ENCODE measurements at places on chromosomes 6 and 20.

- DNase-seq: no peak
These were observed 8.3 kb downstream of the RIPOR2 start for GRCh38 chr6:24927277-24927955.

- DNase-seq: no peak
These were observed 60.7 kb downstream of the EYA4 start for GRCh38 chr6:133301835-133302234.

DNA sequence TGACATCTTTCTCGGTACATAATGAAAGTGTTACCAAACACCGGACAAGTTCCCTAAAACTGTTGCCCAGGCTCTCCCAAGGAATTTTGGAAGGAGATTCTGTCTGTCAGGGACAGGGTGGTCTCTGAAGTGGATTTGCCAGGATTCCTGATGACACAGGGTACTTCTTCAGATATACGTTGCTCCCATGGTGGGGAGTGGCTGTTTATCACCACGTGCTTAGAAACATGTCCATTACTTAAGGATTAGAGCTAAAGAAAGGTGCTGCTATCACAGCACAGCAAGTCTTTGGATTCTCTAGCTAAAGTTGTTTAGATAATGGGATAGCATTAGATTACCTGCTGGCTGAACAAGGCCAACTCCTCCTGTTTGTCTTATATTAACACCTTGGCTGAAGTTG lies 6.3 kb downstream of the SPINT3 start:
- DNase-seq: no peak

DNA sequence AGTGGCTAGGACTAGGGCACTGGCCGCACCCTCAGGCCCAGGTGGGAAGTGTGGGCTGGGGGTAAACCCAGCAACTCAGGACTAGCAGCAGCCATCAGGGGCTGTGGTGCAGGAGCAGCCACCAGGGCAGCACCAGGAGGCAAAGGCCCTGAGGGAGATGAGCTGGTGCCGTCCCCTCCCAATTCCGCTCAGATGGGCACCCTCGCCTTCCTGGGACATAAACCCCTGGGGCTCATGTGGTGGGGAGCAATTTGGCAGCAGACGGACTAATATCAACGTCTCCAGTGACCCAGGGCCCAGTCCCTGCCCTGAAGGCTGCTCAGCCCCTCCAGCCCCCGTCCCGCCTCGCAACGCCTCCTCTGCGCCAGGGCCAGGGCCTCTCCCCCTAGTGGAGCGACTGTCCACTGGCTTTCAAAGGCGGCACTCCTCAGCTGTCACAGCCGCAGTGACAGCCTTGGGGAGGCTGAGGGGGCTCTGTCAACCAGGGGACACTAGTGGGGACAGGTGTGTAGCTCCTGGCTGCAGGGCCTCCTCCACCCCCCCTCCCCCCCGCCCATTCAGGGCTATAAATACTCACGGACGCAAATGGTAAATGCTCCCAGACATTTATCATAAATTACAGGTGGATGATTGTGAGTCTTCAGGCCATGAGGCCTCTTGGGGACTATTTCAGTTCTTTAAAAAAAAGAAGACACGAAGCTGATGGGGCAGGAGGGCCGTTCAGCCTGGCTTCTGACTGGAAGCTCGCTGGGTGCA lies 349.9 kb downstream of the ZFAND3 start:
- peak; percentile 16 for DNase-seq

DNA sequence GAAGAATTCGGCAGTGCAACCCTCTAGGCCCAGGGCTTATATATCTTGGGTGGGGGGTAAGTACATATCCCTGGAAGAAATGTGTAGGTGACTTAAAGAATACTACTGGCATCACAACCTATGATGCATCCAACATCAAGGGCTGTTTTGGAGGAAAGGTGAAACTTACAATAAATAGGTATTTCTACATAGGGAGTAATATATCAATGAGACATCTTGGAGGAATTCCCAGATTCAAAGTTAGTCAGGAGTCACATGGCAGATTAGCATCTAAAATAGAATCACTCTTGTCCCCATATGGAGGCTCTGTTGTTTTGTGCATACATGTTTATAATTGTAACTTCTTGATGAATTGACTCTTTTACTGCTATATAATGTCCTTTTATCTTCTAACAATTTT lies 375.5 kb downstream of the PAX1 start:
- no peak for DNase-seq

DNA sequence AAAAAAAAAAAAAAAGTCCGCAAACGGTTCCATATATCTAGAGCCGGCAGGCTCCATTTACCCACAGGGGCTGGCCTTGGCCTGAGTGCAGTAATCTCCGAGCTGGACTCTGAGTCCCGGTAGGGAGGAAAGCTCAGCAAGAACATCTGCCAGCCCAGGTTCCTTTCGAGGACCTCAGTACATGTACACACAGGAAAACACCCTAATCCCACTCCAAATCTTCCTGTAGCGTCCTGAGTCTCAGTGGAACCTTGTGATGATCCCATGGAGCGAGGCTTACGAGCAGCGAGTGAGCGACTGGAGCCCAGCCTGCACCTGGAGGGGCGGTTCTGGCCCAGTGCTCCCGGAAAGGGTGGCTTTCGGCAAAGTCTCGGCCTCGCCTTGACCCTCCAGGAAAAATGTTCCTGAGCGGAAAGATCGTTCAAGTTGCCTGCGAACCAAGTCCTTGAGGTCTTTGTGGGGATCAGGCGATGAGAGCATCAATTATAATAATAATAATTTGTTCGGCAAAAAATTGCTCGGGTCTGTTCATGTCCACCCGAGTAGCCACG lies 32.1 kb downstream of the PRSS16 start:
- DNase-seq: peak; percentile 56

DNA sequence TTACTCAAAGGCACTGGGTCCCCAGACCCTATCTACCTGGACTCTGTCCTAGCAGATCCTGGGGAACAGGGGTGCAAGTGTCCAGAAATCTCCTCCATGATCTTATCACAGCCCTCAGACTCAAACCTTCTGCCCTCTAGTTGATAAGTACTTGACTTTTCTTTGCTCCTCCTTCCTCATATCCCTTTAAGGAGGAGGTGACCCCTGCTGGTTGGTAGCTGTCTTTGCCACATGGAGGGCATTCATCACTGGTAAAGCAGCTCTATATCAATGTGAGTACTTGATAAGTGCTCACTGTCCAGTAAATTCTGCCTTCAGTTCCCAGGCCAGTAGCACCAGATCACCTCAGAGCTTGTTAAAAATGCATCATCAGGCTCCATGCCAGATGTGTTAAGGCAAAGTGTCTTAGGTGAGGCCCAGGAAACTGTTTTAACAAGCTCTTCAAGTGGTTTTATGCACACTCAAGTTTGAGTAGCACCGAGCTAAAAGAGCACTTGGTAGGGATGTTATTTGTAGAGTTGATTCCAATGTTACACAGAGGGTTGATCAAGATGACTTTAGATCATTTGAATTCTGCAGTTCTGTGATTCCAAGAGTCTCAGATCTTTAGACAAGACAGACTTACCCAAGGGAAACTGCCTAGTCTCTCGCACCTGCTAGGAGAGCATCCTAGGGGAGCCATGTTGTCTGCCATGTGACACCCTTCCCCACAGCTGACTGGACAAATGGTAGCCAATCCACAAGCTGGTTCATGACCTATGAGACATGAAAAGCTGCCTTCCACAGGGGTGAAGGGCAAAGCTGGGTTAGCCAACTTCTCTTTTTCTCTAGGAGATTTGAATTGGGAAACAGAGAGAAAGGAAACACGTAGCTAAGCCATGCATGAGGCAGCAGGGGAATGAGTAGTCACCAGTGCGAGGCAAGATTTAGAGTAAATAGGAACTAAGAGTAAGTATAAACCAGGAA lies 18.6 kb downstream of the TREML2 start:
- DNase-seq: peak; percentile 47

DNA sequence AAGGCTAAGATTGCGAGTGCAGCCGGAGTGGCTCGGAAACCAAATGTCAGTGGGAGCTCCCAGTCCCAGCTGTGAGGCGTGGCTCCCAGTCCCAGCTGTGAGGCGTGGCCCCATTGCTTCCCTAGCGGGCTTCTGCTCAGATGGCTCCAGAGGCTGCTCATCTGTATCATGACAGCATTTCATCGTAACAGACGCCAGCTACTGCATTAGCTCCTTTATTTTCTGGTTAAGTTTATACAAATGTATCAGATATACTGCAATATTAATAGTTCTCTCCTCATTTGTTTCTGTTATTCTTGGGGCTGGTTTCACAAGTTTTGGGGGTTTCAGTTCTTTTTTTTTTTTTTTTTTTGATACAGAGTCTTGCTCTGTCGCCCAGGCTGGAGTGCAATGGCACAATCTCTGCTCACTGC lies 34.7 kb upstream of the TBXT start:
- DNase-seq: no peak

GRCh38 chr20:36270744-36271638 lies 34.7 kb downstream of the AAR2 start:
- DNase-seq: no peak

- no peak for DNase-seq
These were observed 16.0 kb upstream of the ATRN start for GRCh38 chr20:3454831-3455230.

GRCh38 chr20:833121-833449 lies 430 bp upstream of the FAM110A start:
- DNase-seq: no peak

DNA sequence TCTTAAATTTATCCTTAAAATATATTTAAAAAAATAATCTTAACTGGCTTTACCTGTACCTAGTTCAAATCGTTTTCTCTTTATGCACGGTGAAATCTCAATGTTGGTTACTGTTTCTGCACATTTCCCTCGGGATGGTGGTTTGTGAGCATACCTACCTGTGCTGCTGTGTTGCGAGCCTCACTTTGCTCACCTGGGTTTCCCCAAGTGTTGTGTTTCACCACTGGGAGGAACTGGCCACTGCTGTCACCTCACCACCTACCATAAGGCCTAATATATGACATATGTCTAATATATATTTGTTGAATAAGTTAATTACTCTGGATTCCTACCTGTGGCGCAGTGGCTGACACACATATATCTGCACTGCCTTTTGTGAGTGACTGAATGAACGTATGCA lies 493.5 kb upstream of the FLRT3 start:
- DNase-seq: no peak

DNA sequence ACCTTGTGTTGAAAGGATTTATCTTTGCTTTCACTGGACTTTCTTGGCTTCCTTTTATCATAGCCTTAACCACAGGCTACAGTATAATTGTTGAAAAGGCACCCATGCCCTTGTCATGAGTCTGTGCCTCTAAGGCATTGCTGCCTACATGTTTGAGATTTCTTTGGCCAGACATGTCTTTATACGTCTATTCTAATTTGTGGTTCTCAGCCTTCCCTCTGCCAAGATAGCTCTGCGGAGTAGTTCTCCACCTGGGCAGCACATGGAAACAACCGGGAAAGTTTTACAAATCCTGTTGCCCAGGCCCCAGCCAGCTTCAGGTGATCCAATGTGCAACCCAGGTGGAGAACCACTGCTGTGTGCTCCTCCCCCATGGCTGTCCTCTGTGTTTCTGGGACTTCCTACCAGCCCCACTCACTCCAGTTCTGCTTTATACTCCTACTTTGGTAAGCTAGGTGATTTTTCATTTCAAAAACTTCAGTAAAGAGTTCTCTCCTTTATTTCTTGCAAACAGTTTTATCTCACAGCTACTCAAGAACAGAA lies 159.6 kb upstream of the MYLIP start:
- DNase-seq: no peak

GRCh38 chr6:133340557-133340956 lies 99.4 kb downstream of the EYA4 start:
- DNase-seq: no peak

- no peak for DNase-seq
These were observed 8.6 kb upstream of the COMMD7 start for GRCh38 chr20:32751702-32752457.

GRCh38 chr6:137013738-137014602 lies 30.8 kb downstream of the IL20RA start:
- peak; percentile 29 for DNase-seq

- no peak for DNase-seq
These were observed 120.6 kb downstream of the ADGB start for GRCh38 chr6:146719387-146719786.

DNA sequence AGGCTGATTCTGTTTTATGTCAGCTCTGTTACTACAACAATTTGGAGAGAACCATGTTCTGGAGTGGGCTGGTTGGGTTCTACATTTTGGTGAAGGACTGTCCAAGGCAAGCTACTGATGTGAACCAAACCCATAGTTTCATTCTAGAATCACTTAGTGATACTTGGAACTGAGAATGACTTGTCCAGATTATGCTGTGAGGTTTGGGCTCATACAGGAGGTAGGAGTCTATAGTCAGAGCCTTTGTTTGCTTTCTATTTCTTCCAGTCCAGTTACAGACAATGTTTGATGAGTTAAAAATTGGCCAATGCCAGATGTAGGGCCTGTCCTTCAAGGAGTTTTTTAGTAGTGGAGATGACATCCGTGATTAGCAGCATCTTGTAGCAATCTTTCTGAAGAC lies 97.9 kb downstream of the LRRC1 start:
- no peak for DNase-seq

- DNase-seq: no peak
These were observed 9.4 kb upstream of the PLAGL1 start for GRCh38 chr6:144017166-144018094.

GRCh38 chr6:13314806-13315205 lies 13.5 kb downstream of the TBC1D7 start:
- no peak for DNase-seq

Measured in SHP77 (cell line).